ENCODE measurements at places on chromosomes 7 and 10.
A peak's percentile ranks its signal among the peaks of the same experiment; 100 is the strongest.

DNA sequence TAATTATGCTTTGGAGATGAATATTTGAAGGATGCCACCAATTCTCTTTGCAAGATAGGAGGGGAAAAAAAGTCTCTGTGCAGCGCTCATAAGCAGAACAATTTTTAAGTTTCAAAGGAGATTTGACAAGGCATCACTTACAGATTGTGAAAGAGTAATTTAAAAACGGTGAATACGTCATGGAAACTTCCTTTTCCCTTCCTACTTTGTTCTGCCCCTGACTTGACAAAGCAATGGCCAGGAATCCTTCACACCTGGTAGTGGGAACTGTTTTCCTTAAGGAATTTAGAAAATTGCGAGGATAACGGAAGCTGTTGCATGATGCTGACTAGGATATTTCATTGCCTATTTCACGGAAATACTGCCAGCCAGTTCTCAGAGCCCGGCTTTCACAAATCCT is 16.7 kb downstream of the FAM107B start:
- no peak for DNase-seq

- no peak for DNase-seq
Measured at GRCh38 chr7:46741938-46742540, 821.0 kb upstream of the IGFBP3 start.

DNA sequence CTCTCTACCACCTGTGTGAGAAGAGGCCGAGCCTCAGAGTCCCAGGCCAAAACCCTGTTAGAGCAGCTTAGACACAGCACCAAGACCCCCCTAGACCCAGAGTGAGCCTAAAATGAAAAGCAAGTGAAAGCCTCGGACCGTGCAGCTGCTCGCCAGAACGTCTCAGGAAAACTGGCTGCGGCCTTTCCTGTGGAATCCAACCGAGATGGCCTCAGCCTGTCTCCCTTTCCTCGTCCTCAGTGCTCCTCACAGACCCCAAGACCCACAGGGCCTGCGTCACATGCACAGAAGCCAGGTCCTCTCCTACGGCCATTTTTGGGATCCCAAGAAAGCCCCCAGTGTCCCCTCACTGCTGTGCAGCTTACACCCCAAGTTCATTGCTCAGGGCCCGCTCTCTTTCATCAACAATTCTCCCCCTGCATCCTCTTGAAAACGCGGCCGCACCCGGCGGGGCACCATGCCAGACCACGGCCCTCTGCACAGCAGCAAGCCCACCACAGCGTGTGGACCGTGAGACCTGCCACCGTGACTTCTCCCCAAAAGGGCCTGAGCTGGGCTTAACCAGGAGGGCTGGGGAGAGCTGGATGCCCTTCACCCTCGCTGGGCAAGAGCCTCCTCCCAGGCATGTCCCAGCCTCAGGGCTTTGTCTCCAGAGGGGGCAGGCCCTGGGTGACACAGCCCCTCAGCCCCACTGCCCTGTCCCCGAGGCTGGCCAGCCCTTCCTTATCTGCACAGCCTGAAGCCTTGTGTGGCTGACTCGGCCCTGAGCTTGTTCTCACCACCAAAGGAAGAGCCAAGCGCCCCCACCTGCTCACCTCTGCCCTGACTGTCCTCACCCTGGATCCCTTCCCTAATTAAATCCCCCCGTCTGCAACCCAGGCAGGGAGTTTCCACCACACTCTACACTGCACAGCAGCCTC is 142.9 kb downstream of the PTPRN2 start:
- no peak for DNase-seq

GRCh38 chr10:67779465-67780203 is 58.4 kb downstream of the DNAJC12 start:
- peak; percentile 73 for DNase-seq

- no peak for DNase-seq
Measured at GRCh38 chr10:110056822-110057221, 49.0 kb downstream of the ADD3 start.

DNA sequence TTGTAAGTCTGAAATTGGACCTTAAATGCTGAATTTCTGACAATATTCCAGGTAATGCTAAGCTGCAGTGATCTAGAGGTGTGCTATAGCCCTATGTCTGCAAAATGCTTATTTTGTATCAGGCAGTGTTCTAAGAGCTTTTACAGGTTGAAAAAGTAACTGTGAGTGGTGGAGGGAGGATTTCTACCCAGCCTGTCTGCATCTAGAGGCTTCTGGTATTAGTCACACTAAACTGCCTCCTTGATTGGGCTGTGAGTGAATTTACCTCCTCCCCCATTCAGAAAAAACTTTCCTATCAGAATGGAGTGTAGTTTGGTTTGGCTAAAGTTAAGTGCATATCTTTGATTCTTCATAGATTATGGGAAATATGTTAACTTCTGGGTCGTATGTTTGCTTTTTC is 56.8 kb downstream of the BBS9 start:
- DNase-seq, result no peak

GRCh38 chr7:114148779-114149178 is 230.0 kb upstream of the PPP1R3A start:
- no peak for DNase-seq

DNA sequence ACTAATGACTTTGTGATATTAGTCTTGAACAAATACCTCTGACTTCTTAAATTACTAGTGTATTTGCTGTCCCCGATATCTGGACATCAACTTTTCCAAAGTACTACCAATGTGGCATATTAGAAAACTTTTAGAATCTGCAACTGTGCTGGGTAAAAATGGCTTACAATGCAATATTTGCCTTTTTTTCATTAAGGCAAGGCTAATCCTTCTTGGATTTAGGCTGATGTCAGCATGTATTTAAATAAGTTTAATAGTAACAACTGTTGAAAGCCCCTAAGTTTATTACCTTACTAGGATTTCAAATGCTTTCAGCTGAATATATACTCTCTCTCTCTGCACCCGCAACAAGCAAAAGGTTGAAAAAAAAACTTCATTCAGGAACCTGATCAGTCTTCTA is 1232.3 kb downstream of the REEP3 start:
- no peak for DNase-seq

DNA sequence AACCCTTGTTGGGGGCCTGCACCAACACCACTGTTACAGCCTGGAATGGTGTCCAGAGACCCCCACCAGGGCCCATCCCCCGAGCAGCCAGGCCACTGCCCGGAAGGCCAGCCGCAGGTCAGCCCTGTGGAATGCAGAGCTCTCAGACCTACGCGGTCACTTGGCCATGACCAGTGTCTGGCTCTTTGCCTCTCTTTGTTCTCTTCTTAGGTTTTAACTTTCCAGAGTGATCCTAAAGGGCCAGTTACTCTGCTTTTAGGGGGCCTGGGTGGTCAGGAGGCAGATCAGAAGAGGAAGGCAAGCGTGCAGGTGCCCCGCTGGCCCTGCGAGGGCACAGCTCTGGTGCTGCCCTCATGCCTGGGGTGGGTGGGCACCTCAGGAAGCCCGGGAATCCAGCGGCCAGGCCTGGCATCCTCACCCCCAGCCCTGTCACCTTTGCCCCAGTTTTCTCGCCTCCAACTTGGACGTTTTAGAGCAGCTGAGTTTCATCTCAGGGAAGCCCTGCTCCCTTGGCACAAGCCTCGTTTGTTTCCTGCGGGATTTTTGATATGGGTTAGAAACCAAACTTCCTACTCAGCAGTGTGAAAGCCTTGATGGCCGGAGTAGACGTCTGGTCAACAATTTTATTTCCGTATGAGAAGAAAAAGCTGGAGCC is 62.5 kb upstream of the CHST15 start:
- DNase-seq, result no peak

DNA sequence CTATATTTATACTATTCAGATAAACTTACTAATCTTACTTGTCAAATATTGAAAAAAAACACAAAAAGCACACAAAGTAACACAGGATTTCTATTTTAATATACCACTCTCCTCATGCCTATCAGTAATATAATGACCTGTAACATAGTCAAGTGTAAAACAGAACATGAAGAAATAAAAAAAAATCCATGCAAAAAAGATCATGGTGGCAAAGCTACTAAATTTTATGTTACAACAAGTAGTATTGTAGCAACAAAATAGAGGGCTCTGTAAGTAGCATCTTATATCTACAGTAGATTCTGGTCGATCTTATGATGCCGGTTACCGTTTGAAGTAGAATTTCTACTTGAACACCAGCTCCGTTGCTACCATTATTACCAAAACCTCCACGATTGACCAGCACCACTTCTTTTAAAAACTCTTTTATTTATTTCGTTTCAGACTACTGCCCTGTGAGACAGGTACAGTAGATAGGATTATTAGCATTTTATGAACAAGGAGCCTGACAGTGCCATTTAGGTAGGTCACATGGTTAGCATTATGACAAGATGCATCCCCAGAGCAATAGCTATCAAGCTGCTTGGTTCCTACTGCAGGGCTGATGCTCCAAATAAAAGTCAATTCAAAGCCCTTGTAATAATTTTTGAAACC is 2.1 kb downstream of the CPED1 start:
- no peak for DNase-seq

All from uterus (tissue), 4 donors.